ENCODE measurements at places on chromosomes 12 and 14.

GRCh38 chr14:102187044-102187443 is 47.3 kb downstream of the WDR20 start:
- DNase-seq = no peak

- no peak for DNase-seq
Measured at GRCh38 chr12:59388694-59389093, 207.1 kb upstream of the SLC16A7 start.

DNA sequence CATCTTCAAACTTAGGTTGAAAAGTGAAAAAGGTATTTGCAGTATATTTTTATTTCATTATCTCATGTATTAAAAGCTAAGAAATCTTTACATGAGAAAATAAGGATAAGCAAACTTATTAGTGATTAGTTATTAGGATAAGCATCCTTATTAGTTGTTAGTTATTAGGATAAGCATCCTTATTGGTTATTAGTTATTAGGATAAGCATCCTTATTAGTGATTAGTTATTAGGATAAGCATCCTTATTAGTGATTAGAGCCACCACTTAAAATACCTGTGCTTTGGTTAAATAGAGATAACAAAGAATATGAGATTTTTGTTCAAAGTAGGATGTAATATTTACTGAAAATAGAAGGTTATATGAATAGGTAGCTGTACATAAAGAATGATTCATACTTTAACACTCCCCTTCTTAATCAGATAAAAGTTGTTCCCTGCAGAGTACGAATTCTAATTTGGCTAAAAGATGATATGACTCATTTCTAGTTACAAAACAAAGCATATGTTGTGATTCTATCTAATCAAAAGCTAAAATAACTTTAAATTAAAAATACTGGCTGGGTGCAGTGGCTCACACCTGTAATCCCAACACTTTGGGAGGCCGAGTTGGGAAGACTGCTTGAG is 56.4 kb downstream of the KDM5A start:
- no peak for DNase-seq

DNA sequence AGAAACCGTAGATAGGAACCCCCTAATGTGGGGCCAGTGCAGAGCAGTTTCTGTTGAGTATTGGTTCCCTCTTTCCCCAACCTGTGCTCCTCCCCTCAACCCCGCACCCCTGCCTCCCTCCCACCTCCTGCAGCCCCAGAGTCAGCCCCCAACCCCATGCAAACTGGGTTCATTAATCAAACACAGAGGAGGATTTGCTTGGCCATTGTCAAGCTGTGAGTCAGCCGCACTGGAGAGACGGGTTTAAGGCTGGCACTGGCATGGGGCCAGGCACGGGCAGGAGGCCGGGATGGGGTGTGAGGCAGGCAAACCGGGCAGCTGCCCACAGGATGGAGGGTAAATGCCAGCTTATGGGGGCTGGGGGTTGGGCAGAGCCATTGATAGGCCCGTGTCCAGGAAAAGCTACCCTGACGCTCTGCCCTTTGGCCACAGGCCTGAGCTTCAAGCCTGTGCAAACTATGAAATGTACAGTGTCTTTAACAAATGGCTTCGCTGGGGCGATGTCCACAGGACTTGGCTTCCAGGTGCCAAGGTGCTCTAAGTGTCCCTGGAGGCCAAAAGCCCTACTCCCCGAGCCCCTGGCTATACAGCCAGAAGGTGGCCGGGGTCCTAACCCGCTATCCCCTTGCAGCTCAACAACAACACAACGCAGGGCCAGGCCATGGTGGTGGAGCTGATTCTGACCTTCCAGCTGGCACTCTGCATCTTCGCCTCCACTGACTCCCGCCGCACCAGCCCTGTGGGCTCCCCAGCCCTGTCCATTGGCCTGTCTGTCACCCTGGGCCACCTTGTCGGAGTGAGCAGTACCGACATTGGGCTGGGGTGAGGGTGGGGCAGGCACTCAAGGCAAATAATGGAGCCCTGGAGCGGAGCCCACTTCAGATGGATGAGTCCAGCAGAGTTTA is 1.4 kb downstream of the AQP5 start:
- DNase-seq = no peak

DNA sequence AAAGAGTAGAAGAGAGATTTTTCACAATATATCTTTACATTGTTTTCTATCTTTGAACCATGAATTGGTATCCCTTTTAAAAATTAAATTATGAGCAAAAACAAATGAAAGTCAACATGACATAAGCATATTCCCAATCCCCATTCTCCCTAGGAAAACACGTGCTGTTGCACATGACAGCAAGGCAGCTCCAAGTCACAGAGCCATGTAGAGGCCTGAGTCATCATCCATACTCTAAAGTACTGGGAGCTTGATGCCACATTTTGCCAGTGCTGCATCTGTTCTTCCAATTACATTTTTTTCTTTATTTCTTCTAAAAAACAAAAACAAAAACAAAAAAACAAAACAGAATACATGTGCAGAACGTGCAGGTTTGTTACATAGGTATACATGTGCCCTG is 115.2 kb downstream of the ITPR2 start:
- DNase-seq = no peak

- no peak for DNase-seq
Measured at GRCh38 chr14:77843195-77843594, 43.3 kb downstream of the ADCK1 start.

DNA sequence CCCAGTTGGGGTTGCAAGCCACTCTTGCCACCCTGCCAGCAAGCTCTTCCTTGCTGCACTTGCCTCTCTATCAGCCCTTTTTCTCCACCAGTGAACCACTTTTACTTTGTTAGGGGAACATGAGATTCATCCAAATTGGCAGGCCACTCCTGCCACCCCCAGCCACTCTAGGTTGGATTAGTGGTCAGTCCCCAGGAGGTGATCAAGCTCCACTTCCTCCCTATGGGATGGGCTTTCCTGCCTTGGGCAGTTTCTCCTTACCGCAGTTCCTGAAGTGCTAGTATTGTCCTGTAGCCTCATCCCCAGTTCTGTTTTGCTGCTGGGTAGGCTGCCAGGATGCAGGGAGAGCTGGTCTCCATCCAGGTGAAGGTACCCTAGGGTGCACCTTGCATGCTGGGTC is 104.5 kb downstream of the ALG10 start:
- no peak for DNase-seq

- DNase-seq = no peak
Measured at GRCh38 chr14:51460011-51460410, 191.7 kb upstream of the FRMD6 start.

Measured in gastrocnemius medialis (tissue), 4 donors.